Fibroblast of upper back skin (primary cell): ENCODE measurements at places on chromosomes 4 and X.
A peak's percentile ranks its signal among the peaks of the same experiment; 100 is the strongest.

DNA sequence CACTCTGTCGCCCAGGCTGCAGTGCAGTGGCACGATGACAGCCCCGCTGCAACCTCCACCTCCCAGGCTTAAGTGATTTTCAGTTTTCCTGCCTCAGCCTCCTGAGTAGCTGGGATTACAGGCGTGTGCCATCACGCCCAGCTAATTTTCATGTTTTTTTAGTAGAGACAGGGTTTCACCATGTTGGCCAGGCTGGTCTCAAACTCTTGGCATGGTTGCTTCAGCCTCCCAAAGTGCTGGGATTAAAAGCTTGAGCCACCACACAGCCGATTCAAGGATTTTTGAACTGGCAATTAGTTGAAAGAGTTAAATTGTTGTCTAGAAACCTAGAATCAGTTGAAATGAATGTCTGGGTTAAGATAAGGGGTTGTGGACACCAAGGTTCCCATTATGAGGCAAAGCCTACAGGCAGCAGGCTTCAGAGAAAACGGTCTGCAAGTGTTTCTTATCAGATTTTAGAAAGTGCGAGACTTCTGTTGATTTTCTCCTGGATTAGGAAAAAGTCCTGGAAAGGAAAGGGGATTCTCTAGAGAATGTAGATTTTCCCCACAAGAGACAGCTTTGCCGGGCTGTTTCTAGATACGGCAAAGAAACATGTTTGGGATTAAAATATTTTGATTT, 8.3 kb upstream of the CCNI start:
- DNase-seq, result no peak

- no peak for DNase-seq
Measured at GRCh38 chr4:162131256-162131655, 32.5 kb downstream of the FSTL5 start.

- DNase-seq, result peak; percentile 47
Measured at GRCh38 chrX:120672389-120672788, 42.5 kb upstream of the C1GALT1C1 start.

- DNase-seq, result no peak
Measured at GRCh38 chr4:165522050-165522449, 143.2 kb downstream of the CPE start.

DNA sequence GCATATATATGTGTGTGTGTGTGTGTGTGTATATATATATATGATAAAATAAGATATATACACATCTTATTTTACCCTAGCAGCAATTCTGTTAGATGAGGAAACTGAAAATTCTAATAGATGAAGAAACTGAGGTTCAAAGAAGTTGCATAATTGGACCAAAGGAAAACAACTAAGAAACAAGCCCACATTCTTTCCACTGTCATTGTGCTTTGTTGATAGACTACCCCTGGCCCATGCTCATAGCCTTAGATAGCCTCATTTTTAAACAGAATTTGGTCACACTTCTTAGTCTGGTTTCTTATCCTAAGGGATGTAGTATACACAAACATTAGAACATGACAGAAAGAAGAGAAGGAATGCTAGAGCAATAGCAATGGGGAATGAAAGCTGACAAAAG, 138.8 kb downstream of the NDST3 start:
- DNase-seq, result no peak

DNA sequence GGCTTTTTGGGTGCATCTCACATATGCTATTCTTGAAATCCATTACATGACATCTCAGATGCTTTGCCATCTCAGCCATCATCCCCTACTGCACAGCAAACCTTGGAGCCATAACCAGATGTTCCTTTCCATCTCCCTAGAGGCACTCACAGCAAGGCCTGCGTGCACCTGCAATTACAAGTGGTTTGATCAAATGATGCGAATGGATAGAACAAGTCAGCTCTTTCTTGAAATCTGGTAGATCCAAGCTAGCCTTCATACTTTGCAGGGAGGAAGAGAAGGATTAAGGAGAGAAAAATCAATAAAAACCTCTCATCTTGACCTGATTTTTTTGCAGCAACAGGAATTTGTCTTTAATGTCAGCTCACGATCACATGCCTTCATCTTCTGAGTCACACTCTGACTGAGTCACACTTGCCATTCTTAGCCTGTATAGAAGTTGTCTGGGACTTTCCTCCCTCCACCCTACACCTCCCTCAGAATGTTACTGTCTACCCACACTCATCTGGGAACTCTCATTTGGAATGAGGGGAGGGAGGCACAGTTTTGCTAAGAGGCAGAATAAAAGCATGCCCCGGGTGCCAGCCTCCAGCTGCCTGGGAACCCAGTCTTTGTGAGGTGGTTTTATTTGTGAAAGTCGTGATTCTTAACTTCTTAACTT, 11.9 kb upstream of the TRIML1 start:
- peak; percentile 86 for DNase-seq

GRCh38 chr4:105709081-105709450, 482 bp downstream of the GSTCD start:
- no peak for DNase-seq

- no peak for DNase-seq
Measured at GRCh38 chr4:41480896-41481311, 57.1 kb upstream of the LIMCH1 start.

DNA sequence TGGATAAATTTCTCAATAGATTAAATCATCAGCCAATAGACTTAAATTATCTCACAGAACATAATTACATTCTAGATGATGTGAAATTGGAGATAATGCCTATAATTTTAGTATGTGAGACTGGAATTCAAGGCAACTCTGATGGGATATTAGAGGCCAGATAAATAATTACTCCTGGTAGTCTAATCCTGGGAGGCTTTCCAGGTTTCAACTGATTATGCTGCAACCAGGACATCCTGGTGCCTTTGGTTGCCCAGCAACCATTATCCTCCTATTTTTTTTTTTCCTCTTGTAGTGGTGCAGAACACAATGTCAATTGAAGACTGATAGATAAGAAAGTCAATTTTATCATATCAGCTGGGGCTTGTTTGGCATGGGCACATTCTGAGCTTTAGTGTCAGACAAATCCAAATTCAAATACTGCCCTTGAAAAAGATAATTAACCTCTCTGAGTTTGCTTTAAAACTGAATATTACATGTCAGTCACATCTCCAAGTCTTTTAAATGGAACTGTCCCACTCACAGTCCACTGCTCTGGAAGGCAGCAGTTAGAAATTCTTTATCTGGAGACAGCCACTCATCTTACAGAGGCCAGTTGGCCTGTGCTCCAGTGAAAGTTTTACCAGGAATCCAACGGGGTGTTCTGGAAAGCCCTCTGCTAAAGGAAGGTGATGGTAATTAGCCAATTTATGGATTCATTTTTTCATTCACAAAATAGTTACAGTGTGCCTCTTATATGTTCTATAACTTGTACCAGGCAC, 95.3 kb upstream of the GUCY1A1 start:
- no peak for DNase-seq

DNA sequence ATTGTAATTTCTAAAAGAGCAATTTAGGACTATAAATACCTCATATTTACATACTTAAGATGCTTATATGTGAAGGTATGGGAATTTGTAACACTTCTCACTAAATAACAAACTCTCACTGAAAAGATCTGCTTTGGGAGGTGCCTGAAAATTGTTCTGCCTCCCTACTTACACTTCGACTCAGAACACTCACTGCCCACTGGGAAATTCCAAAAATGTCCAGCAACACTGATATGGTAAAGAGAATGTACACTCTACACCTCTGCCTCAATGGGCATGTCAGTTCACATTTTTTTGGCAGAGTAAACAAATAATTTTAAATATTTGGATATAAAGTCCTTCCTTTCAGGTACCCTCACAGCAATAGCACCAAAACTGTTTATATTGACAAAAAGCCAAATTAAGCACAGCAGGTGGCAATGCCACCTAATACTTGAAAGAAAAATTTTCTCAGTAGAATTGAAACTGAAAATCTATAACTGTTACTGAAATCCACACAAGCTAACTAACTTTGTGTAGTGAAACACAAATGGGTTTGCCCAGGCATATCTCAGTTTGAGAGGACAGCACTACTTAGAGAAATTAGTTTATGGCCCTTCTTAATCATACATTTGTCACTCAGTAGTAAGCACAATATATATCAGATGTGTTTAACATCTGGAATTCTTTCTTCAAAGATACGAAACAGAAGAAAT, 67.1 kb downstream of the PRDM5 start:
- DNase-seq, result no peak

DNA sequence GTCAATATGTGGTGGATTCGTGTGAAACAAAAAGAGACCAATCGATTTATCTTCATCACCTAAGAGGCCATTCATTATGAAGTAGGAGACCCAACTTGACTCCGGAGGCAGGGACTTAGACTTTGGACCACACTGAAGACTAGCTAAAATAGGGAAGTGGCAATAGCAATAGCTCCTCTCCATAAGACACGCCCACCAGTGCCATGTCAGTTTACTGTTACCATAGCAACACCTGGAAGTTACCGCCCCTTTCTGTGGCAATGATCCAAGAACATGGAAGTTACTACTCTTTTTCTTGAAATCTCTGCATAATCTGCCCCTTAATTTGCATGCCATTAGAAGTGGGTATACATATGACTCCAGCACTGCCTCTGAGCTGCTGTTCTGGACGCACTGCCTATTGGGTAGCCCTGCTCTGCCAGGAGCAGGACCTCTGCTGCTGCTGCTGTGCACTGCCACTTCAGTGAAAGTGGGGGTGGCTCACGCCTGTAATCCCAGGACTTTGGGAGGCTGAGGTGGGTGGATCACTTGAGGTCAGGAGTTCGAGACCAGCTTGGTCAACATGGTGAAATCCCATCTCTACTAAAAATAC, 163.2 kb downstream of the PRKX start:
- no peak for DNase-seq

DNA sequence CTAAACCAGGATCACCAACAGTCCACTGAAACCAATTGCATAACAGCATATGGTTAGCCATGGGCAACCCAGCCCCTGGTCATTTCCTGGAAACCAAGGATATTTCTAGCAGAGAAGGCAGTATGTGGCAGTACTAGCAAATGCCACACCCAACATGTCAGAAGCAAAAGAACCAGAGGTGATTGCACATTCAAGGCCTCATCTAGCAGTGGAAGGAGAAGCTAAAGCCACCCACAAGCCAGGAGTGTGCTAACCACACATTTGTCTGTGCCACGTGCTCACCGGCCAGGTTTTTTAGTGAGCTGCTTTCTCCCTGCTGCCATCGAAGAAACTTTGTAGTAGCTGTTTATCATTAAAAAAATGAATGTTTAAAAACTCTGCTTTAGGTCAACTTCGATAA, 42.0 kb downstream of the TEC start:
- DNase-seq, result no peak
